ENCODE measurements at places on chromosomes 4 and X.

- no peak for DNase-seq
These were observed 13.5 kb upstream of the CDKN2AIP start for GRCh38 chr4:183430994-183431347.

- DNase-seq, result no peak
These were observed 172.5 kb downstream of the SH2D1A start for GRCh38 chrX:124518885-124519284.

GRCh38 chrX:140091125-140091886, 126.0 kb upstream of the CXorf66 start:
- DNase-seq, result no peak

DNA sequence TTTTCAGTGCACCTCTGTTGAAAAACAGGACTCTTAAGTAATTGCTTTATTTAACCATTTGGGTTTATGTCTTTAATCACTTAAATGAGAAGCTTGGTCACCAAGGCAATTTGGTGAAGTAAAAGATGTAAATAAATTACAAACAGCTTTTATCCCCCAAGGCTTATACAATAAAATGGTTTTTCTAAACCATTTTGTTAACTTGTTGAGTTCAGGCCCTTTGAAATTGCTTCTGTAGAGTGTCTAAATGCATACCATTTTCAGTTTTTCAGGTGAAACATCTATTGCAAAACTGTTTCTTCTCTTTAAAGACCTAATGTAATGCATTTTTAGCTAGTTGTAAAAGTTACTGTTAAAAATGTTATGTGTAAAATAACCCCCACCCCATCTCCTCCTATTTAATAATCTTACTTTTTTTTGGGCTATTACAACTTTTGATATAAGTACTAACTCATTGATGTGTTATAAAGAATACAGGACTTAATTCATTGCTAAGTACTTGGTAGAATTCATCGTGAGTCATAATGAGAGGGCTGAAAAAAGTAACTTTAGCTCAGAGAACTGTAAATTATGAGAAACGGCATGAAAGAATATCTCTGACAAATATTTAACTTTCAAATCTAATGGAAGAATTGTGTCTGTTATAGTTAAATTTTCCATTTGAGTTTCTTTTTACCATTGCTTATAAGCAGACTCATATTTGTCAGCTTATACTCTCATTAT, 4.5 kb downstream of the RAPGEF2 start:
- no peak for DNase-seq

DNA sequence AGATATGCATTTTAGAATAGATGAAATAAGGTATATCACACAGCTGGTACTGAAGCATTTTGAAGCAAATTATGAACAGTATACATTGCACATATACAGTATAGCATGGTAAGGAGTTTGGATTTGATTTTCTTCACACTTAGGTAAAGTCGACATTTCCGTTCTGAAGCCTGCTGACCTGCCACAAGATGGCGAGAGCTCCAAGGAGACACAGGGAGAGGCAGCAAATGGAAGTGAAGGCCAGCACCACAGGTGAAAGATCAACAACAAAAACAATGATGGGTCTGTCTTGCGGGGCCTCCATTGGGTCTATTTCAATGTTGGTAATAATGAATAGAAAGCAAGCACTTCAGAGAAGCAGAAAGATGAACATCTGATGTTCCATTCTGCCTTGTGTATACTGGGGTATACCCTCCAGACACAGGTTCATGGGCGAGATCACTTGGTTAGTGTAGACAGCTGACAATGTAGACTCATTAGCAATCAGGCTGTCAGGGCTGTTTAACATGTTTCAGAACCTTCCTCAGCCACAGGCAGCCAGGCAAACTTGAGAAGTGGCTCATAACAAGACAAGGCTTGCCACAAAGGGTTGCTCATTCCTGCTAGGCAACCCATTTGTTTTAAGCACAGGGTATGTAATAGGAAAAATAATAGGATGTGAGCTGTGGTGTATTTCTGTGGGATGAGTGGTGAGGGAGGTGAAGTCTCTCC, 21.4 kb upstream of the NOX1 start:
- no peak for DNase-seq

DNA sequence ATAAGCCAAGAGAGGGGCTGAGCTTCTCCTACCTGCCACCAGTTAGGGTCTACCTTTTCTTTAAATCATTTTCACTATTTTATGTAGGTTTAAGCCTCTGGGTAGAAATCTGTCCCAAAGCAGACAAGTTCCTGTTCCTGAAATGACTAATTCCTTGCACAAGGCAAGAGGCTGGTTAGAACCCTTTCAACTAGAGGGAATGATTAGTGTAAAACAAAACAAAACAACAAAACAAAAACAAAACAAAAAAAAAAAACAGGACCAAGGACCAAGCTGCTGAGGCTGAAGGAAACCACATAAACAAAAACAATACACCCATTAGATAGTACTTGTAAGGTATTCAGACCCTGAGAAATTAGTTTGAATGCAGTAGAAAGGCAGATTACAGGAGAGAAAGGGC, 62.7 kb downstream of the MAML3 start:
- DNase-seq, result no peak

DNA sequence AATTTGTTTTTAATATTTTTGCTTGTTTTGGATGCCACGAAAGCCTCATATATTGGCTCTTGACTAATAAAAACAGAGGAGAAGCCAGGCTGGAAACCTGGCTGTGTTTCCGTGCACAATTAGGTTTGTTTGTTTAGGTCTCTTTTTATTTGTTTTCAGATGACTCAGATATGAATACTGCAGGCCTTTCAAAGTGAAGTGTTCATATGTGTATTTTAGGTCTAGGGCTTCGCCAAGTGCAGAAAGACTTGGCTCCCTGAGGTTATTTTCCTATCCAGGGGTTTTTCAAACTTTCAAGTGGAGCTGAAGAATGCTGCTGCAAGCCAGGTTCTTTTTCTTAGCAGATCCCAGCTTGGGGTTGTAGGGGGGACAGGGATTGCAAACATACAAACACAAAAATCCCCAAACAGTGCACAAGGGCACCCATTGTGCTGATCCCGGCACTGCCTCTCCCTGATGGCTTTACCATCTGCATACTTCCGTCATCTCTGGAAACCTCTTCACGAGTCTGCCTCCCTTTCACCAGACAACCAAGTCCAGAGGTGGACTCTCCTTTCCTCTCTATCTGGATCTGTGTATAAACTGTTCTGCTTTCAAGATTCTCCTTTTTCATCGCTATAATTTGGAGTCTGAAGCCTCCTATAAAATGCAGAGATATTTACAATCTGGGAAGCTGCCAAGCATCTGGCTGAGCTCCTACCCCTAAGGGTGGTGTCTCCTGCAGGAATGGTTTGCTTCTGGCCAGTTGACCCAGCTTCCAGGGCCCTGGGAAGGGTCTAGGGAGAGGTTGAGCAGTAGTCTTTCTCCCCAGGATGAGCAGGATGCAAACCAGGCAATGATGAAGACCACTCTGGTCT, 108.6 kb downstream of the SMIM20 start:
- DNase-seq, result peak; percentile 26

DNA sequence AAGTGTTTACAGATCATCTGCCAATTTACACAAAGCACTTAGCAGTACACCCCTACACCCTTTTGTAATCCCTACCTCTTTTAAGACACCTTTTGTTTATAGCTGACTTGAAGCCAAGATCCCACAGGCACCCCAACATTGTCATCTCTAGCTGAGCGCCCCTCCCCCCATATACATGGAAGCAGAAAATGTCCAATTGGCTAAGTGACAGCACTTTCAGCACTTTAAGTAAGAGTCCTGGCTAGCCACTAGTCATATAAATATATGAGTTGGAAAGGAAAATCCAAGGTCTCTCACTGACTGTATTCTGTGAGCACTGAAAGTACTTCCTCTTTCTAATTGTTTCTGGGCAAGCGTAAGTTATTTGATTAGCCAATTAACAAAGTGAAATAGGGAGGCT, 108.2 kb downstream of the NSUN7 start:
- DNase-seq, result no peak

- DNase-seq, result no peak
These were observed 39.7 kb downstream of the ADAMTS3 start for GRCh38 chr4:72529148-72529822.

DNA sequence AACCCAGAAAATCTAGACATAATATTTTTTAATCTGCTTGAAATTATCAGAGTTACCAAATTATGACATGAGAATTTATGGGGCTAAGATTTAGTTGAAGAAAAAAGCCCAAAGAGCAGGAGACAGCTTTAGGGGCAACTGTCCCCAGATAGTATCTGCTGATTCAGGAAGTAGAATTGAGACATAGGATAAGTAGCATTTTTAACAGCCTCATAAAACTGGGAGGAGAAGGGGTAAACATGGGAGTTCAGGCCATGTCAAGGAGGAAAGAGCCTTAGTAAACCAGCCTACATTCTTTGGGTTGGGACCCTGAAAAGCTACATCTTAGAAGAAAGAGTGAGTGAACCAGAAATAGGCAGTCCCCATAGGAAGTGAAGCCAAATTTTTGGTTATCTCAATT, 9.7 kb upstream of the RAB28 start:
- no peak for DNase-seq

- no peak for DNase-seq
These were observed 574 bp upstream of the MOB1B start for GRCh38 chr4:70901607-70901983.

DNA sequence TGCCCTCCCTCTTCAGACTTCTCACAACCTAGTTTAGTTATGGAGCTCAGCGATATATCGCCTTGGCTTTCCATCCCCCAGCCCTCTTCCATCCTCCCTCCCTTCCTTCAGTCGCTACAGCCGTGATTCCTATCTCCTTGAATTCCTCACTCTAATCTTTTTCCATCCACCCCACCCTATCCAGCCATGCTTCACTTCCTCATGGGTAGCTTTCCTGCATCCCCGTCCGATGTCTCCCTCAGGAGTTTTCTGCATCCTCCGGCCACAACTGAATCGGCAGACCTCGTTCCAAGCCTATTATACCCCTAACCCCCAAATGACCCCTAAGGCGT, 456 bp downstream of the SNX12 start:
- DNase-seq, result no peak

Measured in AG04450 (cell line).